ENCODE measurements at places on chromosomes 1 and 21.

GRCh38 chr1:201774224-201774982, 54.6 kb upstream of the IPO9 start:
- DNase-seq = no peak

- no peak for DNase-seq
These were observed 30.9 kb upstream of the TAL1 start for GRCh38 chr1:47262787-47263413.

DNA sequence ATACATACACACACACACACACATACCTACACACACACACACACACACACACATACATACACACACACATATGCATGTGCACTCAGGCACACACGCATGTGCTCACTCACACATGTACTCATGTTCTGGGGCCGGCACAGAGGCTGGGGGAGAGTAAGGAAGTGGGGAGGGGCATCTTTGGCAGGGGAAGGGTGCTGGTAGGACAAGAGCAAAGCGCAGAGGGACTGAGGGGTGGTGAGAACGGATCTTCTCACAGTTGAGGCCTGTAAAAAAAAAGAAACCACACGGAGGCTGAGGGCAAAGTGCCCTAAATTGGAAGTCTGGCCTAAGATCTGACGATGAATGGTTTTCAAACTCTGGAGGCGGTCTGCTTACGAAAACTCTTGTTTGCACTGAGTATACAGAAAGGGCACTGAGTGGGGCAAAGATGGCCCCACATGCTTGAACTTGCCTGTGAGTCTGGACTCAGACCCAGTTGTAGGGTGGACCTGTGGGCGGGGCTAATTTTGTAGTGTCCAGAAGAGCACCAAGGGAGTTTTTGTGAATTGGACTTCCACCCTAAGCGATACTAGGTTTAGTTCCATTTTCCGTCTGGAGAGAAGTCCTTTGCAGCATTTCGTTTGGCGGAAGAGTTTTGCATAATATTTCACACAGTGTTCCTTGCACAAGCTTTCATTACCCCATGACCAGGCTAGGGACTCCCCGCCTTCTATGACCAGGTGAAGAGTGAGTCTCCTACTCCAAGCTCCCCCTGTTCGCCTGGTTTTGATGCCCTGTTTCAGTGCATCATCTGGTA, 79.3 kb upstream of the LYST start:
- DNase-seq = no peak

- DNase-seq = no peak
These were observed 104.6 kb downstream of the TLR5 start for GRCh38 chr1:223038288-223039006.

GRCh38 chr1:225474439-225474985, 46.7 kb upstream of the LBR start:
- DNase-seq = no peak

- no peak for DNase-seq
These were observed 78.0 kb upstream of the ATP5PO start for GRCh38 chr21:33993286-33994231.

DNA sequence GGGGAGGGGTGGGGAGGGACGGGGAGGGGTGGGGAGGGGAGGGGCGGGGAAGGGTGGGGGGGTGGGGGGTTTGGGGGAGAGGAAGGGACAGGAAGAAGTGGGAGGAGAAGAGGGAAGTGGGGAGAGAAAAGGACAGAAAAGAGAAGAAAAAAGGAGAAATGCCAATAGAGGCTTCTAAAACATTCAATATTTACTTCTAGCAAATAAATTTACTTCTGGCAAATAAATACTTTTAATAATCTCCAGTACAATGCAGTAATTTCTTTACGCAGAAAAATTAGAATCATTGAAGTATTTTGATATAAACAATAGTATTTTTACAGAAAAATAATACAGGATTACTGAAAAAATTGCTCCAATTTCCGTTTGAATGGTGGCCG, 9.4 kb upstream of the GPR161 start:
- DNase-seq = no peak

Measured in NCI-H510A (cell line).